ENCODE measurements at places on chromosomes 13 and 19. TPM values are rescaled to one million over a fixed set of nuclear protein-coding genes. Genes with fewer than 3 reads are reported as not detected.

Gene MYO1F
- total RNA-seq: 5.4 TPM

Gene SHISA2
- 0.18 TPM for total RNA-seq

Gene SELENOV
- not detected for total RNA-seq

Gene DZIP1
- 39.9 TPM for total RNA-seq

Gene TINCR
- 0.84 TPM for total RNA-seq

Gene MTUS2
- total RNA-seq: 3.0 TPM

Gene FGF21
- total RNA-seq: not detected

Gene GZMM
- total RNA-seq: 0.60 TPM

Gene RAB4B
- 19.3 TPM for total RNA-seq

Gene OR7C1
- total RNA-seq: not detected

Gene ATP8A2
- 0.95 TPM for total RNA-seq

Gene PCDH17
- 4.0 TPM for total RNA-seq

Gene GGACT
- 2.0 TPM for total RNA-seq

Gene FTL
- 2,855 TPM for total RNA-seq

Gene TMPRSS9
- total RNA-seq: 0.41 TPM

Gene NKPD1
- 0.17 TPM for total RNA-seq

Gene ZNF653
- total RNA-seq: 11.4 TPM

Gene PRODH2
- total RNA-seq: 0.41 TPM

Gene TRMT1
- total RNA-seq: 31.8 TPM

Gene CEACAM16
- not detected for total RNA-seq

Gene ZNF552
- total RNA-seq: 5.2 TPM

Gene HRC
- total RNA-seq: 3.0 TPM

Gene CRX
- total RNA-seq: not detected

Gene TNFSF9
- total RNA-seq: 0.61 TPM

All from ovary (tissue), 10 donors.